ENCODE measurements at places on chromosomes 5 and 9.

DNA sequence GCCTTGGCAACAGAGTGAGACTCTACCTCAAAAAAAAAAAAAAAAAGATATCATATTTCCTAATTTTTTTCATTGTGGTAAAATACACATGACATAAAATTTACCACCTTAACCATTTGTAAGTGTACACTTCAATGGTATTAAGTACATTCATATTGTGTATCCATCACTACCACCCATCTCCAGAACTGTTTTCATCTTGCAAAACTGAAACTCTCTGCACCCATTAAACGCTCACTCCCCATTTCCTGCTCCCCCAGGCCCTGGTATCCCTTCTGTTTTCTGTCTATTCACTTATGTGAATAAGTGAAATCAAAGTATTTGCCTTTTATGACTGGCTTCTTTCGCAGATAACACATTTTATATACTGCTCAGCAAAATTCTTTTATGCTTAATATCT is 12.8 kb downstream of the LRRC8A start:
- DNase-seq, result no peak

DNA sequence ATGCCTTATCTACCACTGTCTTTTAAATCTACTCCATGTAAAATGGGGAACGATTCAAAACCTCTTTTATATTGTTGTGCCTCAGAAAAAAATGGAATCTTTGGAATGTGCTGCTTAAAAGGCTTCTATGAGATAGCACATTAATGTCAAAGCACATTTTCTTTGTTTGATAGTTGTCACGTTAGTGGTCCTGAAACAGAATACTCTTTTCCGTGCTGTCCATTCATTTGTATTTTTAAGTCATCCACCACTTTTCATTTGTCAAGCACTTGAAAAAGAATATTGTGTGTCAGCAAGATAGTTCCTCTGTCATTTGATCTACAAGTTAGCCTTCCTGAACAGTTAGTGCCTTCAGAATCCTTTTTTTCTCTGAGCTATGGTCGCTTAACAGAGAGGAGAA is 246.9 kb downstream of the MAST4 start:
- DNase-seq, result no peak

- DNase-seq, result no peak
These were observed 31.8 kb downstream of the SLC38A9 start for GRCh38 chr5:55680353-55680752.

GRCh38 chr5:43728581-43728980 is 125.6 kb downstream of the NNT start:
- DNase-seq, result no peak

DNA sequence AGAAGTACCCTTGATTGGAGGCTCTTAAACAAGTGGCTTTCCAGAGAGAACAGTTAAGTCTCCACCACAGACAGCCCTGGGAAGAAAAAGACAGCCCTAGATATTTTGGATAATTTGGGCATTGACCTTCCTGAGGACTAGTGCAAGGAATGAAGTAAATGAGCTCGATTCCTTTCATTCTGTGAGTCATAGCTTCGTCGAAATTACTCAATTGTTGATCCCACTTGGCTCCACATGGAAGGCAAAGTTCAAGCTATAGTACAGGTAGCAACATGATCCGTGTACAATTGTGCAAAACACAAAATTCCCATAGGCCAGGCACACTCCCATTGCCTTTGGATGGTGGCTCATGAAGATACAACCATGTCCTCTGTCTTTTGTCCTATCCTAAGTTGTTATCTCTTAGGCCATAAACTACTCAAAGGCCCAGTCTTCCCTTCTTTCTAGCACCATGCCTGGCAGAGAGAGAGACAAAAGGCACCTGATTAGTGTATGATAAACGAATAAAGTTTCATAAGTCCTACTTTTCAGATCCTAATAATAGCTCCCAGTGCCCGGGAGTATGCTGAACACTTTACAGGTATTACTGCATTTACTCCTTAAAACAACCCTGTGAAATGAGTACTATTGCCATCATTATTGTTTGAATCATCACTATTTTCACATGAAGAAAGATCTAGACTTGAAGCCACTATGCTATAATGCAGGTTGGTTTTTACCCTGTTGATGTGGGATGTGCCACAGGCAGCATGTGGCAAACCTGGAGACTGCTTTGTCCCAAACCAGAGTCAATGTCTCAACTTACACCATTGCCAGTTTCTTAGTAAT is 116.7 kb upstream of the RANBP3L start:
- DNase-seq, result peak; percentile 7

GRCh38 chr5:90294604-90295003 is 115.0 kb downstream of the CETN3 start:
- DNase-seq, result no peak

DNA sequence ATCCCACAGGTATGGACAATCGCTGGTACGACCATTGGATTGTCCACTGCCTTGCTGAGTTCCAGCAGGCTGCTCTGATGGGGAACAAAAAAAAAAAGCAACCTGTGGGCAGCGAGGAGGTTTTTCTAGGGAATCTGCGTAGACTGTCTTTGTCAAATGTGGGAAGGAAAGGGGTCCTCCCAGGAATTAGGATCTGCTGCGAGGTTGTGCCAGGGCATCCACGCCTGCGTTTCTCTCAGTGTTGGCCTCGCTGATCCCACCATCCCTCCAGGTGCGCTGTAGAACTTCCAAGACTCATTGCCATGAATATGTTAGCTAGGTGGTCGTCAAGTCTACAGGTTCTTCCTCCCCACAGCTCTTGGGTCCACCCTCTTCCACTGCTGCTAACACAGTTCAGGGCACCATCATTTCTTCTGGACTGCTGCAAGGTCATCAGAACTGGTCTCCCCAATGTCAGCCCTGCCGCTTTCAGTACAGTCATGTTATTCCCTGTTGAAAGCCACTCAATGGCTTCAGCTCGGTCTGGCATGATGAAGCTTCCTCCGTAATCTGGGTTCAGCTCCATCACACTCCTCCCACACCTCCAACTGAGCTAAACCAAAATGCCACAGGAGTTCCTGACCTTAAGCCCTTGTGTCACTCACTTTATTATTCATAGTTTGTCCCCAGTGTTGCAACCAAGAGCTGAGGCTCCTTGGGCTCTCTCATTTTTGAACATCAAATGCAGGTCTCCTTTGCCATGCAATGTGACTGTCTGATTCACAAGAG is 79.5 kb upstream of the DMRT1 start:
- no peak for DNase-seq

- peak; percentile 43 for DNase-seq
These were observed 2.5 kb upstream of the ISL1 start for GRCh38 chr5:51380603-51381207.

GRCh38 chr5:150779397-150780186 is 1.0 kb downstream of the SMIM3 start:
- DNase-seq, result peak; percentile 49

GRCh38 chr9:116941266-116941665 is 254.2 kb downstream of the TRIM32 start:
- no peak for DNase-seq

DNA sequence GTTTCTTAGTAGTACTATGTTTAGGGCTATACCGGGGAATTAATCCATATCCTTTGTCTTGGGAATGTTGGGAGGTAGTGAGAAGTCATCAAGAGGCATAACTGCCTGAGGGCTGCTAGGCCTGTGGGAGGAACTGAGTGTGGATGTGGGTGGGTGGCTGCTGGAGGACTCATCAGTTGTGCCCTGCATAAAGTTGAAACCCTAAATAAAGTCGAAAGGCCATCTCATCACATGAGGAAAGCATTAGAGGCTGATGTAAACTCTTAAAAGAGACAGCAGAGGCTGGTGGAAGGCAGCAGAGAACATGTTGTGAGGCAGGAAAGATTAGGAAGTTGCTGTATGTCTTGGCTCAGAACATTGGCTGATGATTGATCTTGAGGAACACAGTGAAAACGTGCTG is 143.8 kb downstream of the MAST4 start:
- DNase-seq, result no peak

GRCh38 chr5:87361536-87362213 is 51.1 kb downstream of the CCNH start:
- peak; percentile 72 for DNase-seq

DNA sequence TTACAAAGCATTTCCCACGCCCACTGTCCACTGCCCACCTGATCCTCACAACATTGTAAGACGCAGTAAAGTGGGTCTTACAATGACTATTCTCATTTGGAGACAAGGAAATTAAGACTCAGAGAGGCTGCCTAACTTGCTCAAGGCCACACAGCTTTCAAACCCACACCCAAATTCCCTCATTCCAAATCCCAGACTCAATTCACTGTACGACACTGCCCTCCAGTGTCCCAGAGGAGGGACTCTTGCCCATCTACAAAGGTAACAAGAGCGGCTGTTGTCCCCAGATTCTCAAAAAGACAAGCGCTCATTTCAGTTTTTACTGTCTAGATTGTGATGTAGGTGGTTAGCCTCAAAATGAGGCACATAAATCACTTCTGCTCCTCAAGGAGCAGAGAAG is 184.6 kb downstream of the ACTL7B start:
- DNase-seq, result peak; percentile 31

- DNase-seq, result no peak
These were observed 38.3 kb downstream of the NEK6 start for GRCh38 chr9:124296094-124296493.

GRCh38 chr9:38228331-38229103 is 159.5 kb upstream of the SHB start:
- no peak for DNase-seq

GRCh38 chr5:116436674-116437350 is 137.8 kb downstream of the SEMA6A start:
- DNase-seq, result no peak

- no peak for DNase-seq
These were observed 3.6 kb downstream of the CEP78 start for GRCh38 chr9:78239506-78239905.

DNA sequence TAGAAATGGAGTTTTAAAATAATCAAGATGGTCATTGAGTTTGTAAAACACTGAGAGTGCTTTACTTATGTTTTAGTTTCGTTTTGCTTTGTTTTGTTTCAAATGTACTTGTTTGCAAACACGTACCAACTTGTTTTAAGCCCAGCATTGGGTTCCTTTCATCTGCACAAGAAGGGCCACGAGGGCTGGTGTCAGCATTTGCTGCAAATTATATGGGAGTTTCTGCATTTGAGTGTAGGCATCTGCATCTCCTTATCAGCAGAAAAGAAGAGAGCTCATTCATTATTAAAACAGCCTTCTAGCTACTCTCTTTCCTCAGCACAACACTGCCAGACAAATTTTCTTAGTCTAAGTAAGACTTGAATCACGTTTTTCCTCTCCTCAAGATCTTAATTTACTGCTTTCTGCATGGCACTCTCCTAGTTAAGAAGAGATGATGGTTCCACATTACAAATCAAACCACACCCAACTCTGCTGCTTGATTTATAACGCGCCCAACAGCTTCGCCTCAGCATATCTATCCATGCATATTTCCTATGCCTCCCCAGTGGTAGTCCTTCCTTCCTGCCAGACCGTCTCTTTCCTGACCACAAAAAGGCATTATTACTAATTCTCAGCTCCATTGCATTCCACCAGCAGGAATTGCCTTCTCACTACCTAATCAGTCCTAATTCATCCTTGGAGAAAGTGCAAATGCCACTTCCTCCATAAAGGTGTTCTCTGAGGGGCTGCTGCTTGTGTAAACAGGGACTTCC is 95.2 kb upstream of the CAST start:
- DNase-seq, result no peak

GRCh38 chr5:79759848-79760247 is 70.2 kb downstream of the CMYA5 start:
- no peak for DNase-seq

GRCh38 chr5:111641533-111642233 is 115.3 kb downstream of the NREP start:
- DNase-seq, result peak; percentile 60

DNA sequence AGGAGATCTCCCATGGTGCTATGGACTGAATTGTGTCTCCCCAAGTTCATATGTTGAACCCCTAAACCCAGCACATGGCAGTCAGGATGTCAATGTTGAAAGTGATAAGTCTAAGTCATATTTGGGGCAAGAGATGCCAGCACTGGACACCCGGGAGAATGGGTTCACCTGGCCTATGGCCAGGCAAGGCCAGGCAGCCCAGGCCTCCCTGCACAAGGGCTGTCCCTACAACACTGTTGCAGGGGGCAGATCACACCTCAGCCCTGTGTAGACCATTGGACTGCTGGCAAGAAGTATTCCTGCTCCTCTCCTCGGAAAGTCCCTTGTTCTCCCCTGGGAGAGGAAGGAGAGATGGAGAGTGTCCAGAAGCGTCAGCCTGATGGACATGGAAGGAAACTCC is 240.5 kb downstream of the GADD45G start:
- no peak for DNase-seq

GRCh38 chr9:137461663-137462395 is 2.7 kb upstream of the NSMF start:
- DNase-seq, result peak; percentile 54

GRCh38 chr5:115477581-115477980 is 67.0 kb downstream of the FEM1C start:
- no peak for DNase-seq

GRCh38 chr5:135012033-135012588 is 21.9 kb downstream of the PITX1 start:
- no peak for DNase-seq

DNA sequence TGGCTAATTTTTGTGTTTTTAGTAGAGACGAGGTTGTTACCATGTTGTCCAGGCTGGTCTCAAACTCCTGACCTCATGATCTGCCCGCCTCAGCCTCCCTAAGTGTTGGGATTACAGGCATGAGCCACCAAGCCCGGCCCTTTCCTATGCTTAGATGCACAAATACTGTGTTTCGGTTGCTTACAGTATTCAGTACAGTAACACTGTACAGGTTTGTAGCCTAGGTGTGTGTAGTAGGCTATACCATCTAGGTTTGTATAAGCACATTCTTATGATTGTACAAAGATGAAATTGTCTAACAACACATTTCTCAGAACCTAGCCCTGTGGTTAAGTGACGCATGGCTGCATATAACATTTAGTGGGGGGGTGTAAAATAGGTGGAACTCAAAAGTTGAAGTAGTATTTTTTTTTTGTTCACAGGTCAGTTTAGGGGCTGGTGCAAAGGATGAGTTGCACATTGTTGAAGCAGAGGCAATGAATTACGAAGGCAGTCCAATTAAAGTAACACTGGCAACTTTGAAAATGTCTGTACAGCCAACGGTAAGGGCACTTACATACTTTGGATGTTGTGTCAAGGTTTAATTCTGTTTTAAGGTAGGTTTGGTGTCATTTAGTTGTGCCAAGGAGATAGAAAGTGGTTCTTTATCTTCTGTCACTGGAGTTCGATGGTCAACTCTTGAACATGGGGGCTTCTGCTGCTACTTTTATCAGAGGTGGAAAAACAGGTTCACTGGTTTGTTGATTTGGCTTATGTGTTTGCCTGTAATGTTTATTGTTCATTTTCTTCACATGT is 3.4 kb downstream of the NPM1 start:
- DNase-seq, result no peak

Data from adipocyte (in vitro differentiated cells).